Aorta (tissue), 5 donors: ENCODE measurements at places on chromosomes 16 and 17. TPM values are rescaled to one million over a fixed set of nuclear protein-coding genes. Genes with fewer than 3 reads are reported as not detected.

Gene HBZ
- not detected for total RNA-seq

Gene RHBDF2
- 45.0 TPM for total RNA-seq

DNA sequence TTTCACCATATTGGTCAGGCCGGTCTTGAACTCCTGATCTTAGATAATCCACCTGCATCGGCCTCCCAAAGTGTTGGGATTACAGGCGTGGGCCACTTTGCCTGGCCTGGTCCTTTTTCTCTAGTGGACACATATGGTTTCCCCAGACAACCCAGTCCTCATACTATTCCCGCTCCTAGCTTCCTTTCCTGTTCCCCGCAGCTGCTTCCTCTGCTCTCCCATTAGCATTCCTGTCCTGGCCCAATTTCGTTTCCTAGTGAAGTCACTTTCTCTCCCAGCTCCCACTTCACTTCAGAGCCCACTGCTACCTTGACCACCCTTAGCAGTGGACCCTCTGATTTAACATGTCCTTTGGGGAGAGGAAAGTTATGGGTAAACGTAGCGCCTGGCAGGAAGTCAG, 11.3 kb downstream of the KATNIP start:
- no peak for DNase-seq

DNA sequence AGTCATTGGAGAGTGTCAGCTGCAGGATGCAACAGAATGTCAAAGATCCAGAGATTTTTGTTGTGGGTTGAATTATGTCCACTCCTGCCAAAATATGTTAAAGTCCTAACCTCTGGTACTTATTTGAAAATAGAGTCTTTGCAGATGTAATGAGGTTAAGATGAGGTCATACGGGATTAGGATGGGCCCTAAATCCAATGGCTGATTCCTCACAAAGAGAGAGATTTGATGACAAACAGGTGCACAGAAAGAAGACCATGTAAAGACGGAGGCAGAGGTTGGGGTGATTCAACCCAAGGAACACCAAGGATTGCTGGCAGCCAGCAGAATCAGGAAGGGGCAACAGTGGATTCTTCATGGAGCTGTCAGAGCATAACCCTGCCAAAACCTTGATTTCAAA, 34.5 kb upstream of the USP22 start:
- no peak for DNase-seq

GRCh38 chr17:68468788-68469187, 11.5 kb upstream of the WIPI1 start:
- DNase-seq, result no peak

DNA sequence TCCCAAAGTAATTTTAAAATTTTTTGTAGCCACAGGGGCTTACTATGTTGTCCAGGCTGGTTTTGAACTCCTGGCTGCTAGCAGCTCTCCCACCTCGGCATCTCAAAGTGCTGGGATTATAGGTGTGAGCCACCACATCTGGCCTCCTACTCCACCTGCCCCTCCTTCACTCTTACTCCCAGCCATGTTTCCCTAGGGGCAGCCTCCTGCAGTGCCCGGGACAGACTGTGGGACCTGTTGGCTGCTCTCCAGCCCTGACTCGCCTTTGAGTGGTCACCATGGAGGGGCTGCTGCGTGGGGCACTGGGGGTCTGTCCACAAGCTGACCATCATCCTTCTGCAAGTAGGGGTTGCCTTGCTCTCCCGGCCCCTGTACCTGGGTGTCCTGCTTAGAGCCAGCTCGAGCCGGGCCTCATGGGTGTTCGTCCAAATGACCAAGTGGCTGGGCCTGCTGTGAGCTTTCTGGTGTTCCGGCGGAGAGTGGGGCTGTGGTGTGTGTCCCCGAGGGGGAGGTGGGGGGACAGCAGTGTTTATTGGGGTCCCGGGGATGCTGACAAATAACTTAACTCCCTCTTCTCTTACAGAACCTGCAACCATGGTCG, 16.6 kb downstream of the SPIRE2 start:
- no peak for DNase-seq
